ENCODE measurements at places on chromosomes 5 and 9.

DNA sequence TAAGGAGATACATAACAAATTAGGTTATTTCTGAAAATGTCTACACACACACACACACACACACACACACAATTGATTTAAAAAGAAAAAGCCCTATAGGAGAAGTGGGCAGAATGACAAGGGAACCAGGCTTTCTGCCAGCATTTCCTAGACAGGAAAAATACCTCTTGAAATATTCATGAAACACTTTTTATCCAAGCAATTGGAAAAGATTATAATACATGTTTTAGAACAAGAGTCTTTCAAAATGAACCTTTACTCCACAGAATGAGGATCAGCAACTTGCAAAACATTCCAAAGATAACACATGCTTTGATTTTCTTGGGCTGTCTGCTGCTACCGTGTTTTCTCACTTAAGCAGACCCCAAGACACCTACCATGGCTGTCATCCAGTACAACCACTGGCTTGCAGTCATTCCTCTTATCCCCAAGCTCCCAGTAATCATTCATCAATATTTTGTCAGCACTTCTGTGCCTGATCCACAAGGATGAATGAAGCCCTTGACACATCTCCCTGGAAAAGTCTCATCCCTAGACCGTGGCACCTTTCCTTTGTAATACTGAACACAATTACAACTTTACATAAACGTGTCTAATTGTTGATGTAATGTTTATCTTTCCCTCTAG, 717.1 kb upstream of the ZNF608 start:
- no peak for DNase-seq

DNA sequence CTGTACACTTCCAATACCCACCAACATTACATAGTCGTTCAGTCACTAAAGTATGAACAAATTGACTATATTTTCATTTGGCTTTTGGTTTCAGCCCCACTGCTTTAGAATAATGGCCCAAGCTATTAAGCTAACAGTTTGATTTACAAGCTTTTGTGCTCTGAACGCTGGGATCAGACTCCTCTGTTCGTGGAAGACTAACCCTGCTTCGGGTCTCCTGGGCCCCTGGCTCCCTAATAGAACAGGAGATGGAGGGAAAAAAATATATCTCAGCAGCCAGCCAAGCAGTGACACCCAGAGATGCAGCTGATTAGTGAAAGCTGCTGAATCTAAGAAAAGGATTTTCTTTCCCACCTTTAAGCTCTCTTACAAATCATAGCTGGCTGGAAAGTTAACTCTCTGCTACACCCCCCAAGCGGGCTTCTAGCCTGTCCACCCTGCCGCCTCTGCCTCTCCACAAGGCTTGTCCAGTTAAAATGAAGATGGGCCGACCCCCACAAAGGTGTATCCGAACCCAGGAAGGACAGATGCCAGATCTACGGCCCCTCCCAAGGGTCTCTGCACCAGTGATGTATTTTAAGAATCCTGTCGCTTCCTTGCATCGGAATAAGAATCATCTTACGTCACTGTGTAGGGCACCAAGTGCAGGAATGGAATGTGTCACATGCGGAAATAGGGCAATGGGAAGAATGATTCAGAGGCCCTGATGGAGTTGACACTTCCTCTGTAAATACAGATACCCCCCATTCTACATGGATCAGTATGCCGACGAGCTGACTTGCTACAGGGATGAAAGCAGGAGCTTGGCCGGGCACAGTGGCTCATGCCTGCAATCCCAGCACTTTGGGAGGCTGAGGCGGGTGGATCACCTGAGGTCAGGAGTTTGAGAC, 33.4 kb upstream of the BARHL1 start:
- DNase-seq = no peak

DNA sequence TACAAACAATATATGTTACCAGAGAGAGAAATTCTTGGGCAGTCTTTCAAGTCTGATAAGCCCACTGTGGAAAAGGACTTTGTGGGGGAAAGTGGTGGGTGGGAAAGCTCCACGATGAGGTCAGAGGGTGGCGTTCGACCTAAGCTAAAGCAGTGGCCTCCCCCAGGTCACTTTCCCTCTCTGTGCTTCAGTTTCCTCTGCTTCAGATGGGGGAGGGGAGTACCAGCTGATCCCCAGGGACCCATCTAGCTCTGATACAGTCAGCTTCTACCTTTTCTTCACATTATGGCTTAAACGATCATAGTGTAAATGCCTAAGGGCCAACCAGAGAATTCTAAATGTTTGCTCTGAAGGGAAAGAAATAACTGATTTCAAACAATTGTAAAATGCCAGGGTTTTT, 36.6 kb upstream of the ARSB start:
- no peak for DNase-seq

DNA sequence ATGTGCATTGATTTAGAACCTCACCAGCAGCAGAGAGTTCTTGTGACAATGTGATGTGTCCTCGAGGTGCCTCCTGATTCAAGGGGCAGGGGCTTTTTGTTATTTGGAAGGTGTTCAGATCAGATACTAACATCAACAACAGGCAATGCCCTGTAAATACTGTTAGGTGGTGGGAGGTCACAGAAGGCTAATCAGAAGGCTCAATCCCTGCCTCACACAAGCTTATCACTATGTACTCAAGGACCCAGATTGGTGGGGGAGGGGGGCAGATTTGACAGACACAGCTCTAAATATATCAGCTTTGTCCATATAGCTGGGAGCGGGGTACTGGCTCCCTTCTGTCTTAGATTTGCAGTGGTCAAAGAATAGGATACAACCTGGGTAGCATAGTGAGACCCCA, 2.6 kb downstream of the FRMPD1 start:
- DNase-seq = no peak

GRCh38 chr9:134062461-134063087, 5.3 kb downstream of the BRD3 start:
- DNase-seq = no peak

DNA sequence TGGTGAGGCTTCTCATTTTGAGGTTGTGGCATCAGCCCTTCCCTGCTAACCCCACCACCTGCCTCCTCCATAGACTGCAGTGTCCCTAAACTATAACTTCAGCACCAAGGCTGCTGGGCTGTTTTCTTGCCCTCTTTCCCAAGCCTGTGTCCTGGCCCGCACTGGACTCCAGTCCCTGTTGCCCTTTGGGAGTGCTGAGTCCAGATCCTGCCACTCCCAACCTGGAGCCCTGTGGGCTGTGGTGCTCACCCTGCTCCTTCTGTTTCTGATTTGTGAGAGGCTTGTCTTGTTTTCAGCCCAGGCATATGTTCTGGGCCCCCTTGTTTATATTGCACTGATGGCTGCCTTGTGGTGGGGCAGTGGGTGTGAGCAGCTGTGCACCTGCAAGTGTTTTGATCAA, 39.7 kb upstream of the RNU6ATAC start:
- DNase-seq = no peak

- peak; percentile 25 for DNase-seq
Measured at GRCh38 chr5:50666261-50667022, at the start of gene PARP8. Gene PARP8 (plus strand): TSS chr5:50666637. CDS start chr5:50667096, 459 bp downstream.
